ENCODE measurements at places on chromosomes 16 and 17.

DNA sequence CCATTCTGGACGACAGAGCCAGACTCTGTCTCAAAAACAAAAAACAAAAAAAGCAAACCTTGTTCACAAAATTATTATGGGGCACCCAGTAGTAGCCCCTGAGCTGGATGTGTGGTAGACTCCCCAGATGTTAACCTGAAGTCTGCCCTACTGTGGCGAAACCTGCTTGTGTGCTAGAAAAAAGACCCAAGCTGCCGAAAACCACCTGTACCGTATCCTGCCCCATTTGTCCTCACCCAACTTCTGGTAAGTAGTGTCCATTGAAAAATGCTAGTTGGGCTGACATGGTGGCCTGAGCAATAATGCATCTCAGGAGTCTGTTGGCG lies 9.1 kb downstream of the RMI2 start:
- DNase-seq: no peak

- no peak for DNase-seq
Measured at GRCh38 chr17:29592850-29593551, at the start of gene ANKRD13B. Gene ANKRD13B (plus strand): TSS chr17:29593132. CDS start chr17:29593622, 490 bp downstream.

- no peak for DNase-seq
Measured at GRCh38 chr17:55416000-55416399, 5.6 kb downstream of the MMD start.

GRCh38 chr16:84080813-84081212 lies 35.9 kb downstream of the MBTPS1 start:
- no peak for DNase-seq

- DNase-seq: no peak
Measured at GRCh38 chr17:61127960-61128359, 271.7 kb upstream of the TBX2 start.

DNA sequence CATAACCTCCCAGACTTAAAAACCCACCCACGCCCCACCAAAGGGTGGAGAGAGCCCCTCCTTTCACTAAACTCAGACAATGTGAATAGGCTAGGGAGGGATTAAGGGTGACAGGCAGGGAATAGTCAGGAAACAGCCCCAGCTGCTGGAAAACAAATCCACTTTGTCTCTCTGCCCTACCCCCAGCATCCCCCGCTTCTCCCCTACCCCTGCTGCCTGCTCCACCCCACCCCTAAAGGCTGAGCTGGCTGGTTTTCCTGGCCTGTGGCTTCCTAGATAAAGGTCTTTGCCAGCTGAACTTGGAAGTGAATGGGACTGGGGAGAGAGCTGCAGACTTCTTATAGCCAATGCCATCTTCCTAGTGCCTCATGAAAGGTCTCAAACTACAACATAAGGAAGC lies 15.0 kb downstream of the CAVIN1 start:
- DNase-seq: no peak

- no peak for DNase-seq
Measured at GRCh38 chr16:68644715-68645493, at the start of gene CDH3. Gene CDH3 (plus strand): TSS chr16:68645310. CDS start chr16:68645380, 70 bp downstream.

GRCh38 chr16:22098405-22099255 lies 6.3 kb downstream of the VWA3A start:
- DNase-seq: no peak

GRCh38 chr16:86863609-86864008 lies 285.3 kb downstream of the FOXL1 start:
- DNase-seq: no peak

- DNase-seq: no peak
Measured at GRCh38 chr16:23801378-23801777, 34.4 kb upstream of the PRKCB start.

GRCh38 chr17:78707016-78707415 lies 75.1 kb downstream of the CYTH1 start:
- DNase-seq: no peak

DNA sequence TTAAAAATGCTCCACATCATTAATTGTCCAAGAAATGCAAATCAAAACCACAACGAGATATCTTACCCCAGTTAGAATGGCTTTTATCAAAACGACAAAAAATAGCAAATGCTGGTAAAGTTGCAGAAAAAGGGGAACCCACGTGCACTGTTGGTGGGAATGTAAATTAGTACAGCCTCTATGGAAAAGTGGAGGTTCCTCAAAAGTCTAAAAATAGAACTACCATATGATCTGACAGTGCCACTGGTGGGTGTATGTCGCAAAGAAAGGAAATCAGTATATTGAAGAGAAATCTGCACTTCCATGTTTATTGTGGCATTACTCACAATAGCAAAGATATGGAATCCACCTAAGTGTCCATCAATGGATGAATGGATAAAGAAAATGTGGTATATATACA lies 38.2 kb upstream of the ZFHX3 start:
- no peak for DNase-seq

DNA sequence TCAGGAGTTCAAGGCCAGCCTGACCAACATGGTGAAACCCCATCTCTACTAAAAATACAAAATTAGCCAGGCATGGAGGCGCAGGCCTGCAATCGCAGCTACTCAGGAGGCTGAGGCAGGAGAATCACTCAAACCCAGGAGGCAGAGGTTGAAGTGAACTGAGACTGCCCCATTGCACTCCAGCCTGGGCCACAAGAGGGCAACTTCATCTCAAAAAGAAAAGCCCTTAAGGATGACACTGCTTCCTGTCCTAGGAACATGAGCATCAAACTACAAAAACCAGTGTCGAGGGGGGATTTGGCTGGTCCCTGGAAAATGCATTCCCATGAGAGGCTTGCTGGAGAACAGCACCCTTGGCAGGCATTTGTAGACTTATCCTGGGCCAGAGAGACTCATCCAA lies 449.5 kb upstream of the PSMD7 start:
- no peak for DNase-seq

DNA sequence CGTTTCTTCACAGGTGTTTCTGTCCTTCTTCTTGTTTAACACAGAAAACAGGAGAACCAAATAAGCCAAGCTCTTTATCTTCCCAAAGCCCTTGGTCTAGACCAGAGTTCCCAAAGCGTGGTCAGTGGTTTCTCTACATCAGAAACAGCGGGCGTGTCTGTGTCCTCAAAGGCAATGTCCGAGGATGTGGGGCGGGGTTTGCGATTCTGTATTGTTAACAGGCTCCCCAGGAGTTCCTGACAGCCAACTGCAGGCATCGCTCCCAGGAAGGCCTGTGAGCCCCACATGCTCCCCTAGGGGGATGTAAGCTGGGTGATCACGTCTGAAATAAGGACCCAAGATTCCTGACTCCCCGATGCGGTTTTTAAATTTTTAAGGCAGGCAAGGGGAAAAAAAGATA lies 28.4 kb upstream of the SLC25A19 start:
- DNase-seq: no peak

GRCh38 chr16:50463581-50464324 lies 84.4 kb upstream of the NKD1 start:
- no peak for DNase-seq

DNA sequence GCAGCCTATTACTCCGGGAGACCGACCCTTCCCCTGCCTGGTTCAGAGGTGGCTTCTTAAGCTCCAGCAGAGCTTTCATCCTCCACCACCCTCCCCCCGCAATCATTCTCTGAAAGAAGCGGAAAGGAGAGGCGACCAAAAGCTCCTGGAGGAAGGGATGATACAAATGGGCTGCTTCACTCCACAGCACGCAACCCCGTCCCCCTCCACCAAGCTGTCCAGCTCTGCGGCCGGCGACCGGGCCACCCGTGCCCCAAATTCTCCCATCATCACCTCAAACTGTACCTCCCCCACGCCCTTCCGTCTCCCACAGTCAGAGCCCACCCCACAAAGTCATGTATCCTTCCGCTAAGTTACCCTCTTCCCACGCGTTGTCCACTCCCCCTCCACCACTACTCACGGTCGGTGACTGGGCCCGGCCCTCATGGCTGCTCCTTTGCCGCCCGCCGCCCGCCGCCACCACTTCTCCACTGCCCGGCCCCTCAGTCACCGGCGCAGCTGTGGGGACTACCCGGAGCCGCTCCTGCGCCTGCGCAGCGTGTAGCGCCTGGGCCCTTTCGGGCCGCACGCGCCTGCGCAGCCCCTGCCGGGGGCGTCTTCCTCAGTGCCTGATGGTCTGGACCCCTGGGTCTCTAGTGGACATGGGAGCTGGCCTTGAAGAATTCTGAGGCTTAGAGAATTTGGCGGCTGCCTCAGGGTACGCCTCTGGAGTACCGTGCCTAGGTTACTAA lies at the start of gene FAM222B:
Gene FAM222B (minus strand): TSS at position 509 of the 731 bp plus-strand sequence. CDS start 76,123 bp downstream, outside the sequence.
- no peak for DNase-seq
